ENCODE measurements at places on chromosomes 7 and 10.

- no peak for DNase-seq
These were observed 39.3 kb downstream of the BET1 start for GRCh38 chr7:93964813-93965212.

DNA sequence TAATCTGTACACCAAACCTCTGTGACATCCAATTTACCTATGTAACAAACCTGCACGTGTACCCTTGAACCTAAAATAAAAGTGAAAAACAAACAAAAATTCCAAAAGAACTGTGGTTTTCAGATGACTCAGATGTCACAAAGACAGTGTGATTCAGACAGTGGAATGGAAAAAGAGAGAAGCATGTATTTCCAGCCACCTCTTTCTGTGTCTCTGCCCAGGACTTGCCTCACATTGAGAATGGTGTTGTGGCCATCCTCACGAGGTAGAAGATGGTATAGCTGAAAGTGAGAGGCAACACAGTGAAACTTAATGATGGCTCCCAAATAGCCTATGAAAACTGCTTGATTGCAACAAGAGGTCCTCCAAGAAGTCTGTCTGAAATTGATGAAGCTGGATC lies 78.0 kb downstream of the ARL5B start:
- DNase-seq: no peak

GRCh38 chr10:37488792-37489657 lies 363.6 kb downstream of the ANKRD30A start:
- DNase-seq: no peak

DNA sequence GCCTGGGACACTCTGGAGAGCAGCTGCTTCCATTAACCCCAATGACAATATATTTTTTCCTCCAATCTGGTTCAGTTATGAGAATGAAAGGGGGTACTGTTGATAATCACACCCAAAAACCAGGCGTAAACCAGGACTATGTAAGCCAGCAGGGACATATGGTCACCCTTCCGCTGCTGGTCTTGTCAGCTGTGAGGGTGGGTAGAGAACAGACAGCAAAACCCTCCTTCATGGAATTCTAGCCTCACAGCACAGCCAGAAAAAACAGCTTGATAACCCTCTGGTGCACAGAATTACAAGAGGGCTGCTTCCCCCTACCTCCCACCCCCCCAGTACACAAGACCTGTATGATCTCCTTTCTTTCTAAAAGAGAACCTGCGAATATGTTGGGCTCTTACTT lies 368.8 kb upstream of the ZMIZ1 start:
- DNase-seq: no peak

GRCh38 chr7:95180-95862 lies 97.0 kb upstream of the FAM20C start:
- DNase-seq: no peak

GRCh38 chr7:150317748-150318444 lies 5.3 kb upstream of the LRRC61 start:
- no peak for DNase-seq

DNA sequence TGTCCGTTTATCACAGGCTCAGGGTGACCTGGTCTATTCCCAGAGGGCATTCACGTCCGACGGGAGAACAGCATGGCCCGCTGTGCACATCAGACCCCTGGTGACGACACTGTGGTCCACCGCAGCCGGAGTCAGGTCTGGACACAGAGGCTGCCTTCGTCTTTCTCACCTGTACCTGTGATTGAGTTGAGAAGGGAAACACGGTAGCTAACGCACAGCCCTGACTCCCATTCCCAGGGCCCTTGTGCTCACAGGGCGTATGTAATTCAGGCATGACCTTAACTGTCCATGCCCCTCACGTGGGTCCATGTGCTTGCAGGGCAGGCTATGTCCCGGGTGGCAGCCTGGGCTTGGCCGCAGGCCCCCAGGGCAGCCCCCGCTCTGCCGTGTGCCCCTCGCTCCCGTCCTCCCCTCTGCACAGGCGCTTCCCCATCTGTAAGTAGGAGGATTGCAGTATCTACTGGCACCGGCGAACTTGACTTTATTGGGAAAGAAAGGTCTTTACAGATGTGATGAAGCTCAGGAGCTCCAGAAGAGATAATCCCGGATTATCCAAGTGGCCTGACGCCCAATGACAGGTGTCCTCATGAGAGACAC lies 221.3 kb upstream of the TCERG1L start:
- DNase-seq: no peak

- no peak for DNase-seq
These were observed 195.5 kb upstream of the PHYHIPL start for GRCh38 chr10:58980826-58981415.

- DNase-seq: no peak
These were observed 41.5 kb downstream of the TET1 start for GRCh38 chr10:68601501-68602265.
